ENCODE measurements at places on chromosomes 7 and 10.
A peak's percentile ranks its signal among the peaks of the same experiment; 100 is the strongest.

DNA sequence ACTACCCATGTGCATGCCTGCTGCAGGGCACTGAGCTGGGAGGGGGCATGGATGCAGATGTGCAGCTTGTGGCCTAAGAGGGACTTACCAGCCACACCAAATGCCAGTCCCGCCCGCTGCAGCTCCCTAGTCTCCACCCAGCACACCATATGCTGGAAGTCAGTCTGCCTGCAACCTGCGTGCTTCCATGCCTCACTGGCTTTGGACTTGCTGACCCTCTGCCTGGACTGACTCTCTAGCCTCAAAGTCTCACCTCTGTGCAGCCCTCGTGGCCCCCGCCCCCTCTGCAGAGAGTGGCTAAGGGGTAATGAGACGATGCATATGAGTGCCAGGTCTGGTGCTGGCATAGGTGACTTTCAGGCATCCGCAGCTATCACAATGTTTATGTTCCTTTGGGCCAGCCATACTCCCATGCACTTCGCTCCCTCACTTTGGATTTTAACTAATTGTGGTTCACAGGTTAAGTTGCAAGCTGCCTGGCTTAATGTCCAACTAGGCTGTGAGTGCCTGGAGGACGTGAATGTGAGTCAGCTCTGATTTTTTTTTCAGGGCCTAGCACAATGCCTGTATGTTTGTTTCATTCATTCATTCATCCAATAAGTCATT, 21.7 kb downstream of the TRIM8 start:
- DNase-seq: no peak

- DNase-seq: no peak
Measured at GRCh38 chr7:43792471-43793150, 34.1 kb downstream of the BLVRA start.

- no peak for DNase-seq
Measured at GRCh38 chr7:141190495-141190894, 116.6 kb downstream of the TMEM178B start.

DNA sequence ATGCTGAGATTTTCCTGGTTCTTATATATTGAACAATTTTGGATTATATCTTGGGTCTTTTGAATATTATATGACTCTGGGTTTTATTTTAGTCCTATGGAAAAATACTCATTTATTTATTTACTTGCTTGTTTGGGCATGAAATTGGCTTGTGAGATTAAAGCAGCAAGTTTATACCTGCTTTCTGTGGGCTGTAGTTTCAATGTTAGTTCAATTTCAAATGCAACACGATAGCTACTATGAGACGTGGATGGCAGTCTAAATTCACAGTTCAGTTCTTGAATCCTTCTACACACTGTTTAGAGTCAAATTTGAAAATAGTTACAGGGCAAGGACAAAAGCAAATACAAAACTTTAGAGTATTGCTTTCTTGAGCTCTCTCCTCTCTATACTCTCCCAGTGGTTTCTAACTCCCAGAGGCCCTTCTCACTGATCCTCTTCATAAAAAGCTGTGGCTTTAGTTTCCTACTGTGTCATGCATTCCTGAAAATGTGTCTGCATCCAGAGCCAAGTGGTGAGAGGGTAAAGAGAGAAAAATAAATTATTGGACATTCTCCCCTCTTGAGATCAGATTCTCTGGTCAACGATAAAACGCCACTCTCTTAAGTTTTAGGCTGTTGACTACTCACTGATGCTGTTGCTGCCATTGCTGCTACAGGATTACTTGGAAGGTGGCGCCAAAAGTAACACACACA, 34.4 kb downstream of the POLR1F start:
- no peak for DNase-seq

GRCh38 chr10:130770018-130770630, 541.4 kb downstream of the TCERG1L start:
- no peak for DNase-seq

DNA sequence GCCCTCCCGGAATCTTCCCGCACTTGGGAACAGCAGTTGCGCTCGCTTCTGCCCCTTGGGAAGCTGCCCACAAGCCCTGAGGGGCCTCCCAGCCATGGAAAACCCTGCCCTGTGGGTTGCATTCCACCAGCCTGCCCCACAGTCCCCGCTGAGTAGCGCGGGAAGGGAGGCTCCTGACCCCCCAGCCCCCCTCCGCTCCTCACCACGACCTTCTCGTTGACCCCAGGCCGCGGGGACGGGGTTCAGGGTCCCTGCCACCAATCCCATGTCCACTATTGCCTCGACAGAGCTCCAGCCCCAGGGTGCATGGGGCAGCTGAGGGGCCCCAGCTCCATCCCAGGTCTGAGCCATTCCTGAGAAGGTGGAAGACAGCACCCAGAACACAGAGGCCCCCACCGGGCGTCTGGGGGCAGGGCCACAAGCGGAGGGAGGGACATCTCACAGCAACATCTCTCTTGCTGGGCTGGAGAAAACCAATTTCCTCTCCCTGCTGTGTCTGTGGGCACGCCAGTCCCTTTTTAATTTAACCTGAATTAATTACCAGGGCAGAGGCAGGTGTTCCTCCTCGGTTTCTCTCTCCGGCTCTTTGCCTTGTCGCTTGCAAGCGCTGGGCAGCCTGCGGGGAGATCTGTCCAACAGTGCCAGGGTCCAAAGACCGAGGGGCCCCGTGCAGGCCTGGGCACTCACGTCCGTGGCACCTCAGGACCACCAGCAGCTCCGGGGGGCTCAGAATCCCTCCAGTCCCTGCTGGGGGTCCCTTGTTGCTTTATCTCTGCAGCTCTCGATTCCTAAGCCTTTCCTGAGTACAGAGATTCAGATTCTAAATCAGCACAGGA, 57.9 kb downstream of the FOXL3 start:
- DNase-seq: no peak

GRCh38 chr7:133783276-133783675, 343.9 kb upstream of the LRGUK start:
- no peak for DNase-seq

DNA sequence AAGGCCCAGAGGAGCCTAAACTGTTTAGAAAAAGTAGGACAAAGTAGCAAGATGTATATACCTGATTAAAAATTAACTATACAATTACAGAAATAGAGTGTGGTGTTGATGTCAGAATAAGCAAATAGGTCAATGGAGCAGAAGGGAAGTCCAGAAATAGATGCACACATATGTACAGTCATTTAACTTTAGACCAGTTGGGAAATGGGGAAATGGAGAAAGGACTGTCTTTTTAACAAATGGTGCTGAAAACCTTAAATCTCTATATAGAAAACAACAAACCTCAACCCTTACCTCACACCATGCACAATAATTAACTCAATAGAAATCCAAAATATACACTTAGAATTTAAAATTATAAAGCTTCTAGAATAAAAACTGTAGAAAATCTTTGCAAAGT, 72.2 kb downstream of the CH25H start:
- DNase-seq: no peak

GRCh38 chr10:68406815-68407548, at the start of gene RUFY2:
Gene RUFY2, minus strand, starts transcription at chr10:68407277. Its CDS starts 88 bp downstream, at chr10:68407189.
- DNase-seq: peak; percentile 94

- DNase-seq: no peak
Measured at GRCh38 chr7:105277341-105277740, 111.4 kb downstream of the SRPK2 start.

DNA sequence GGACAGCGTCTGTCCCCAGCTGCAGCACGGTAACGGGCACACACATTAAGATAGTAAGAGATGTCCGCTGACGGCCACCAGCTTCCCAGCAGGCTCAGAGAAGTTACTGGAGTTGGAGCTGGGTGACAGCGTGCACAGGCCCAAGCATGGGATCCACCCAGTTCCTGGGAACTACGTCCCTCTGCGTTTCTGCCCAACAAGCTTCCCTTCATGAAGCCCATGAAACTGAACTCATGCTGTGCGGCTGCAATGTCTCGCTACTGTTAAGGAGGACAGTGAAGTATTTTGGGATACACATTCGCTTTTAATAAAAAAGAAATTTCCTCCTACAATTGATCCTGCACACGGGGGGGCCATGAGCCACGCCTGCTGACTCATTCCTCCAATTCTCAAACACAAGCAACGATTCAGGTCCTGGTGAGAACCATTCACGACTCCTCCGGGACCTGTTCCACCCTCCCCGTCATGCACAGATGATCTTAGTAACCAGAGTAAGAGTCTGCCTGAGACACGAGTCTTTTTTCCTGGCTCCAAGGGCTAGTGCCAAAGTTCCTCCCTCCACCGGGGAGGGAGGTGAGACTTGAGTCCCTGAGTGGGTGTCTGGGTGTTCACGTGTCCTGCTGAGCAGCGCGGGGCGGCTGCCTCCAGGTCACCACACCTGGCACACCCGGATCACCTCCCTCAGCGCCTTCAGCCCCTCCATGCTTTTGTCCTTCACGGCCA, 2.6 kb downstream of the PSMG3 start:
- DNase-seq: peak; percentile 69

GRCh38 chr7:70699271-70699670, 432.7 kb upstream of the GALNT17 start:
- DNase-seq: no peak

DNA sequence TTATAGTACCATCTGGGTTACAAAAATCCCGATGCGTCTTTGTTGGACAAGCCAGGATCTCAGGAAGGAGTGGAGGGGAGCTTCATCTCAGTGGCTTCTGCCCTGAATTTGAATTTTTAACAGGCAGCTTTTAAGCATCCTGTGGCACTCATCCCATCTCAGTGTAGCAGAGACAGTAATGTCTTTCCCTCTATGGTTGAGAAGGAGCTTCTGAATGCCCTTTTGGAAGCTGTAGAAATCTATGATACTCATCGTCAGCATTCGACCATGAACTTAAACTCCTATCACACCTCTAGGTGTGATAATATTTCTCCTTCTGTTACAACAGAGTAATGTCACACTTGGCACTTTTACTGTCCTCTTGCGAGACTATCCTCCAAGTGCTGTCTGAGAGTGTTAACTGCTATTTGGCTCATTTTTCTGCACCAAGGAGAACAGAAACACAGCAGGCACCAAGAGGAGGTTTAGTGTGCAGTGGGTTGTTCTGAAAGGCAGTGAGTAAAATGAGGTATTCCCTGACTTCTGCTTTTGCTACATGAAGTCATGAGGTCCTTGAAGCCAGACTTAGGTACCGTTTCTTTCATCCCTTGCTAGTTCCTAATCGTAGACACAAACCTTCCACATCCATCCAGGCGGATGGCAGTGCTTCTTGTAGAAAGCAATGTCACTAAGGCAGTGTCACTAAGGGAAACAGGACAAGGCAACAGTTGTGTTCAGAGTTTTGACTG, 177.4 kb downstream of the CELF2 start:
- DNase-seq: no peak

DNA sequence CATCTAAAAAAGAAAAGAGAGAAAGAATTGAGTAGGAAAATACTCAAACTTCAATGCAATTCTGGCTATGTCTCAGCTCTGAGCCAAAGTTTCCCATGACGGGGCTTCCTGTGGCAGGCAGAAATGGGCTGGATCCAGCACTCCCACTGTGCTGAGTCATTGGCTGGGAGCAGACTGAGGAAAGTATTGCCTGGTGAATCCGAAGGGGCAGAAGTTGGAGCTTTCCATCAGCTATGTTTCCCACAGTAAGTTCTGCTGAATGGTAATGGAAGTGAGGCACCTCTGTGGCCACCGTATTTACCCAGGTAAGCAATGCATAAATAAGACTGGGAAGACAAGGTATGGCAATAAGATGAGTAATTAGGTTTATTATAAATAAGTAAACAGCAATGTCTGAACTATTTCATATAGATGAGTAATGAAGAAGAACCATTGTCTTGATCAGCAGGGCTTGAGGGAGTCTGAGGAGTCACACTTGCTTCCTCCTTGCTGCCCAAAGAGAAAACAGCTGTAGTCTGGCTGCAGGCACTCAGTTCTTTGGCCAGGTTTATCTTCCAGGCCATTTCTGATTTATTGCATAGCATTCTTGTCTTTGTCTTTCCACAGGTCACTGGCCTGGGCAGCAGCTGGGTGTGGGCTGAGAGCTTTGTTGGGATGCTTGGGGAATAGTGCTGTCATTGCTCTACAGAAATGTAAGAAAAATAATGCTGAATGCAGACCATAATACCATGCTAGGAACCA, 255.3 kb downstream of the DNAJB9 start:
- DNase-seq: no peak

DNA sequence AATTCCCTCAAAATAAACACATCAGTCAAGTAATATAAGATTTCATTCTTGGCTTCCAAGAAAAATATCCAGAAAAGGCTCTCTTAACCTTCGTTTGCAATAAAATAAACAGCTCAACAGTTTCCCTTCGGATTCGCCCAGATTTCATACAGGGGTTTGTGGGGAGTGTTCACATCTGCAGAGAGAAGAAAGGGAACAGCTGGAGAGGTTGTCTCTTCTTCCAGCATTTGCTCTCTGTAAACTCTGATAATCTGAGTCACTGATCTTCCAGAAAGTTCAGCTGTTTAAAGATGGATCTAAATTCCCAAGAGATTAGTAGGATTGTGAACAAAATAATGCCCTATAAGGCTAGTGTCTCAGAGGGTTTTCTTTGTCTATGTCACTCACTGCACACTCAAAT, 277.9 kb downstream of the HPSE2 start:
- no peak for DNase-seq

DNA sequence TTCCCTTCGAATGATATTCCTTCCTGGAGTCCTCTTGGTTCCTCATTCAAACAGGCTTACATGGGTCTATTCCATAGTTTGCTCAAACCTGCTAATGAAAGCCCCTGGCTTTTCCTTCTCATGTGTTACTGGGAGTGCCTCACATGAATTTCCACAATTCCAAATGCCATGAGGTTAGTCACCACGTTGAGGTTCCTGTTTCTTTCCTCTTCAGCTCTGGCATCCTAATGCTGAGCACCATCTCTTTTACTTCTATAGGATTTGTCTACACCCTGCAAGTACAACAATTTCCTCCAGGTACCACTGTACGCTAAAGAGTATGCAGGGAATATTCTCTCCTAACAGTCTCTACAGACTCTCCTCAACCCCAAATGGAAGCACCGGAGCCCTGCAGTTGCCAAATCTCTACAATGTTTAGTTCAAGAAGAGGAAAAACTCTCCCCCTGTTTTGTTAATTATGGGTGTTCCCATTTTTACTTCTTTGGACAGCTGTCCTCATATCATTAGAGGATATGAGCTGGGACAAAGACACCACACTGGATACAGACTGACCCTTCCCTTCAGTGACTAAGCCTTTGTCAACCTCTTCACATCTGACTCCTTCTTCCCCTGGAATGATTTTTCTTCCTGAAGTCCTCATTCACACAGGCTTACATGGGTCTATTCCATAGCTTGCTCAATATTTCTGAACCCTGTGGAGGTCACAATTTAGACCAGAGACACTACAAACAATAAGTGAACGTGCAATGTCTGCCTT, 145.8 kb upstream of the BET1 start:
- DNase-seq: no peak

- DNase-seq: peak; percentile 87
Measured at GRCh38 chr10:21516242-21517131, 9.0 kb downstream of the SKIDA1 start.

GRCh38 chr10:91380873-91381256, 29.3 kb upstream of the HECTD2 start:
- DNase-seq: no peak

DNA sequence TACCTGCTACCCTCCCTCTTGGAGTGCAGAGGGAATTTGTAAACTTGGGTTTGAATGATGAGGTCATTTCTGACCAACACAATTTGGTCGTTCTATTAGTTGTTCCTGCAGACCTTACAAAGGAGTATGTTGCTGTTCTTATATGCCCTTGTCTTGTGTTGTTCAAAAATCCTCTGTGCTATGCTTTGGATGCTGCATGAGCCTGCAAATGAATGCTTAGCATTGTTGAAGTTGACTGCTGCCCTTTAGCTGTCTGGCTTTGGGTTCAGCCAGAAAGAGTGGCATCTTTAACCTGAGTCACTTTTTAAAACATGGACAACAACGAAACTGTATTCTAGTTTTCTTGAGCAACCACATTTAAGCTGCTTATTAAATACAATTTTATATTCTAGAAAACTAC, 80.3 kb downstream of the SND1 start:
- DNase-seq: no peak

Measured in right forelimb (tissue), 1 donor.